ENCODE measurements at places on chromosomes 2 and 18. TPM values are rescaled to one million over a fixed set of nuclear protein-coding genes. Genes with fewer than 3 reads are reported as not detected.

Gene PDE6D
- total RNA-seq = 21.7 TPM

Gene REG3A
- total RNA-seq = not detected

Gene FAM237A
- total RNA-seq = not detected

Gene PROM2
- total RNA-seq = 65.6 TPM

Gene PDE11A
- total RNA-seq = 0.82 TPM

Gene SCN7A
- 3.6 TPM for total RNA-seq

Gene MMADHC
- total RNA-seq = 77.1 TPM

Gene TACR1
- 5.1 TPM for total RNA-seq

Gene CDK15
- 2.7 TPM for total RNA-seq

Gene SATB2
- total RNA-seq = 17.5 TPM

Measured in kidney (tissue), 22 donors.